ENCODE measurements at places on chromosomes 6 and 20.

GRCh38 chr20:53609491-53610445, 16.1 kb upstream of the ZNF217 start:
- DNase-seq = no peak

DNA sequence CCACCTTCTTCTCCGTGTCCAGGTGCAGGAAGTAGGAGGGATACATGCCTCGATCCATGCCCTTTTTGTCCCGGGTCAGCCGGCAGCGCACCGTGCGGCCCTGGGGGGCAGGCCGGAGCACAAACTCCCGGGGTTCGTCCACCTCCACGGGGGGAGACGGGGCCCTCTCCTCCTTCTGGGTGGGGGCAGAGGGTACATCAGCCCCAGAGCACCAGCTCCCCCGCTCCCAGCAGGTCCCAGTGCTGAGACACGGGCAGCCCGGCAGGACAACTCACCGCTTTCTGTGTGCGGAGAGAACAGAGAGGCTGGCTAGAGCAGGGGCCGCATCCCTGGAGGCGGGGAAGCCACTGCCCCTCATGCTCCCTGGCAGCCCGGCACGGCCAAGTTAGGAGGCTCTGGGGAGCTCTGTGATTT, 6.7 kb downstream of the TULP1 start:
- DNase-seq = no peak

- no peak for DNase-seq
These were observed 49.0 kb upstream of the TENT5A start for GRCh38 chr6:81801489-81801888.

DNA sequence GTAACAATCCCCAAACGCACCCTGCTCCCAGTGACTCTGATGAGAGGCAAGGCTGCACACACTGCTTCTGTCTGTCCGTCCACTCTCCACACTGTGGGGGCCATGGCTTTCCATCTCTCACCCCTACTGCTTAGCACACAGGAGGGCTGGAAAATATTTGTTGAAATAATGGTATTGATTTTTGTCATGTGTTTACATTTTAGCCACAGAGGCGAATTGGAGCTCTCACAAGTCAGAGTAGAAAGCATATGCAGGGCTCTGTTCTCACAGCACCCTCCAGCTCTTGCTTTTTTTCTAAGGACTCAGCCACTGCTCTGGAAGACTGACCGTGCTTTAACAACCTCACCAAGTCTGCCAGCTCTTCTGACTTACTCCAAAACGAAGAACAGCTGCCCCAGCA, 273.8 kb downstream of the GMDS start:
- DNase-seq = no peak

DNA sequence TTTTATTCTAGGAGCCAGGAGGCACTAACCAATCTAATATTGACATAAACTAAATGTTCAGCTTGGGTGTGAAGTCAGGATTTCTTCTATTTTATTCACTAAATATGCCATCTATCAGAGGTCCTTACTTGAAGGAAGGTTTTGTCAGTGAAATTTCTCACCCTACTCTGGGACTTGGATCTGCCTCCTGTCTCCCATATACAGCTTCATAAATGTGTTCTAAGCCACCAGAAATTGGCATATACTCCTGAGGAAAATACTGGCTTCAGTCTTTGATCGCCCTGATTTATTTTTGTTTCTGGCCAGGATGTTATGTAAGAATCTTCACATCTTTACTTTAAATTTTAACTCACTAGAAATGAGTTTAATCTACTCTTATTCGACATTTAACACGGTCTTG, 647.7 kb downstream of the C6orf118 start:
- no peak for DNase-seq

GRCh38 chr6:25389471-25389870, 110.3 kb downstream of the CARMIL1 start:
- DNase-seq = no peak

DNA sequence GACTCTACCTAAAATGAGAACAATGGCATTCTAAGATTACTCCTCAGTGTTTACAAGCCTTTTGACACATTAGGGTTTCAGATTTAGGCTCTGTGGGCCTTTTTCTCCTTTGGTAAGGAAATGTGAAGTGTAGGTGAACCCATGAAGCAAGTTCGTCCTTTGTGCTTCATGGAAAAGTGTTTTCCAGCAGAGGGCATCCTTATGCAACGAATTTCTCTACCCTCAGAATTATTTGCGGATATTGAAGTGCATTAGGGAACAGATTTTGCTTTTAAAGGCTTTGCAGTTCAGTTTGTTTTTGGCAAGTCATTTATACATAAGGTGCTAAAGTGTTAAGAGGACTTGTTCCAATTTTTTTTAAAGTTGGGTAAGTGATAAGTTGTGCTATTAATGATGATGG, 55.7 kb upstream of the FERMT1 start:
- no peak for DNase-seq

- DNase-seq = no peak
These were observed 12.0 kb downstream of the KCNK5 start for GRCh38 chr6:39217177-39217864.

DNA sequence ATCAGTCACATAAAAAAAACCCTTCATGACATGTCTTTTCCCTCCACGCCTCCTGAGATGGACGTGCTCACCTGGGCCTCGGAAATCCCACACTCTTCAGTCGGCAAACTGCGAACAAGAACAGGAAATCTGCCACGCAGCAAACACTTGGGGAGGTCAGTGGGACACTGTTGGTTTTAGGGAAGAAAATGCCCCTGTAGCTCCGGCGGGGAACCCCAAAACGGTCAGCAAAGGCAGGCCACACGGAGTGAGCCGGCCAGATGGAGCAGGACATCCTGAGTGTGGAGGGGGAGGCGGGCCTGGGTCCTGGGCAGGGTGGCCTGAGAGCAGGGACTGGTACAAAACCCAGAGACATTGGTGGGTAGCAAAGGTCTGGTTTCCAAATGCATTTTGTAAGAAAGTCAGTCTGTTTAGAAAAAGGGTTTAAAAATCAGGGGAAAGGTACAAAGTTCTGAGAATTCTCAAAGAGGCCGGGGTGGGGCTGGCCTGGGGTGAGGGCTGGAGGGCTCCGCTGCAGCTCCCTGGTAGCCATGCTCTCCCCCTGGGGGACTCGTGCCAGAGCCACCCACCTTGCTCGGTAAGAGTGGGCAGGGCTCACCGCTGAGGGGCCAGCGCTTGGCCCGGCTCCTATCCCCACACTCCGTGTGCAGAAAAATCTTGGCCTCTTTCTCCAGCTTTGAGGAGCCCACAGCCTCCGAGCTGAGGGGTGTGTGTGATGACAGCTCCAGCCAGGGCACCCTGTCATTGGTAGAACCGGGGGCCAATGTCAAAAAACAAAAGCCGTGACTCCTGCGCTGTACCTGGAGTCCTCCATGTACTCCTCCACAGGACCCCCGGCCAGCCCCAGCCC, 5.2 kb downstream of the SLC2A4RG start:
- DNase-seq = no peak

DNA sequence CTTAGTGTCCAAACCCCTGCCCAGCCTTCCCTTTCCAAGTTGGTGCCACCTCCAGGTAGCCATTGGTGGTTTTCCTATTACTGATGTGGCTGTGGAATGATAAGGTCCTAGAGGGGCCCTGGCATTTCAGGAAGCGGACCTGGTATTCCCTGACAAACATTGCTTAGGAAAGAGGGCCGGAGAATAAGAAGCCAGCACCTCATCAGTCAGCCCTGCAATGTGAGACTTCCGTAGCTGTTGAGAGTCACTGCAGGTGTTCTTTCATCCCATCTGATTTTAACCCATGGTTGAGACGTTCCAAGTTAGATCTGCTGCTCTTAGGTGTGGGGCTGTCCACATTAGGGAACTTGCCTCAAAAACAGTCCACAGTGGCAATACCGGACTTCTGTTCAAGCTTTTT, 14.8 kb upstream of the NPEPL1 start:
- DNase-seq = no peak

GRCh38 chr6:147434516-147434915, 74.0 kb upstream of the SAMD5 start:
- DNase-seq = no peak

- DNase-seq = no peak
These were observed 90.0 kb upstream of the TNFAIP3 start for GRCh38 chr6:137776786-137777686.

Measured in head of caudate nucleus (tissue), 42 donors.